ENCODE measurements at places on chromosomes 7 and 10.
A peak's percentile ranks its signal among the peaks of the same experiment; 100 is the strongest.

- peak; percentile 12 for DNase-seq
Measured at GRCh38 chr7:142629588-142630260, 119.5 kb upstream of the PRSS1 start.

- DNase-seq = peak; percentile 75
Measured at GRCh38 chr10:124745673-124746072, 1.5 kb upstream of the FAM53B start.

DNA sequence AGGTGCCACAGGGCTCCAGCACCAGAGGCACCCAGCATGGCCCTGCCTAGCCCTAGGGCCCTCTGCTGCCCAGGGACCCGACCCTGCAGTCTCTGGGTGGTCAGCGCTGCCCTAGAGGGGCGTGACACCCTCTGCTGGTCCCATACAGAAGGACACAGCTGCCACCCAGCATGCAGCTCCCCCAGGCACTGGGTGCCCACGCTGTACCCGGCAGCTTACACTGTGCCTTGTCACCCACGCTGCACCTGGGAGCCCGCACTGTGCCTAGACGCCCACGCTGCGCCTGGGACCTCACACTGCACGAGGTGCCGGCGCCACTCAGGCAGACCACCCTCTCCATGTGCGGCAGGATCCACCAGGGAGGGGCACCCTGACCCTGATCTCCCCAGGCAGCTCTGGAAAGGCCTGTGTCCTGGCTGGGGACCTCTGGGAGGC lies 55.2 kb downstream of the PWWP2B start:
- no peak for DNase-seq

GRCh38 chr7:21616796-21617436 lies 74.1 kb downstream of the DNAH11 start:
- no peak for DNase-seq

DNA sequence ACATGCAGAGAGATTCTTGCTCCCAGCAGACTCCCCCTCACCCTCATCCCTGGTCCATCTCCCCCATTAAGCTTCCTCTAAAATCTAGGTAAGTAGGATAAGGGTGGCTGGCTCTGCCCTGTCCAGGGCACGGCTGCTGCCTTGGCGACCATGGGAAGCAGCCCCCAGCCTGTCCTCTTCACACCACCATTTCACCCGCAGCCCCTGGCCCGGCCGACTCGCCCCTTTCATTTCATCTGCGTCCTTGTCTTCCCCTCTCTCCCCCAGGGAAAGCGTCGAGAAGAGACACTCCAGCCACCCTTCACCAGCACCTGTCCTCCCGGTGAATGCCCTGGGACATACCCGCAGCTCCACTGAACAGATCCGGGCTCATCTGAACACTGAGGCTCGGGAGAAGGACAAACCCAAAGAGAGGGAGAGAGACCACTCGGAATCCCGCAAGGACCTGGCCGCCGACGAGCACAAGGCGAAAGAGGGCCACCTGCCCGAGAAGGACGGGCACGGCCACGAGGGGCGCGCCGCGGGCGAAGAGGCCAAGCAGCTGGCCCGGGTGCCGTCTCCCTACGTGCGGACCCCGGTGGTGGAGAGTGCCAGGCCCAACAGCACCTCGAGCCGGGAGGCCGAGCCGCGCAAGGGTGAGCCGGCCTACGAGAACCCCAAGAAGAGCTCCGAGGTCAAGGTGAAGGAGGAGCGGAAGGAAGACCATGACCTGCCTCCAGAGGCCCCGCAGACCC lies 342.3 kb upstream of the GALNT17 start:
- no peak for DNase-seq

GRCh38 chr10:98453729-98454128 lies 7.0 kb upstream of the HPS1 start:
- no peak for DNase-seq

GRCh38 chr10:102235598-102235920 lies 5.8 kb downstream of the PITX3 start:
- no peak for DNase-seq

DNA sequence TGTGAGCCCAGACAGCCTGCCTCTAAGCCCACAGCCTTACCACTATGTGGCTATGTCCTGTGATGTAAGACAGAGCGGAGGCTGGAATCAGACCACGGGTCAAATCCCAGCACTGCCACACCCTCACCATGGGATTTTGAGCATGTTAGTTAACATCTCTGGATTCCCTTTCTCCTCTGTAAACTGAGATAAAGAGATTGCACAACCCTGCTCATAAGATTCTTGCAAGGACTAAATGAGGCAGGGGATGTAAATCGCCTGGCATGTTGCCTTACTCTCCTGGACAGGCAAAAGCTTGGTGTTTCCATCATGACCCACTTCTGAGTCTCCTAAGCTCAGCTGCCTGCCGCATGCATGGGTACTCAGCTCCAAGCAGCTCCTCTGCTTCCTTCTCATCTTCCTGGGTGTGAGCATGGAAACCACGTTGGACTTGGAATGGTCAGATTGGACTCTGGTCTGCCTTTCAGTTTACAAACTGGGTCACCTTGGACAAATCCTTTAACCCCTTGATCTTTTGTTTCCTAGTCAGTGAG lies 41.3 kb upstream of the MTURN start:
- no peak for DNase-seq

DNA sequence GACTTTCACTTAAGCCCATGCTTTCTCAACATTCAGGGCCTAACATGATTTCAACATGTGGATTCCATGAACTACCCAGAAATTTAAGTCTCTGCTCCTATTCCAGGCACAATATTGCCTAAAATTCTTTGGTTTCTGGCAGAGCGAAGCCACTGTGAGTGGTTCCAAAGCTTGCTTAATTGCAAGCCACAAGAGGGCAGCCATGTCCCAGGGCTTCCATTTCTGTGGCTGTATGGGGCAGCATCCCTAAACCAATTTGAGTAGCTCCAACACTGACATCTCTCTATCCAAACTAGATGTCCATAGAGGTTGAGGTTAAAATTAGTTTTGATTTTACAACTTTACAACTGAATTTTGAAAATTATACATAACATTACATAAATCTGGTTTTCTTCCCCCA lies 56.3 kb upstream of the MDFIC start:
- DNase-seq = peak; percentile 48

GRCh38 chr7:133293384-133294160 lies 40.7 kb downstream of the EXOC4 start:
- no peak for DNase-seq

- no peak for DNase-seq
Measured at GRCh38 chr7:118111347-118111746, 72.6 kb upstream of the LSM8 start.

- DNase-seq = no peak
Measured at GRCh38 chr7:80468931-80469714, 42.7 kb downstream of the GNAT3 start.

- no peak for DNase-seq
Measured at GRCh38 chr7:91039033-91039432, 225.2 kb upstream of the FZD1 start.

- DNase-seq = no peak
Measured at GRCh38 chr7:100565133-100565571, 8.5 kb downstream of the SAP25 start.

DNA sequence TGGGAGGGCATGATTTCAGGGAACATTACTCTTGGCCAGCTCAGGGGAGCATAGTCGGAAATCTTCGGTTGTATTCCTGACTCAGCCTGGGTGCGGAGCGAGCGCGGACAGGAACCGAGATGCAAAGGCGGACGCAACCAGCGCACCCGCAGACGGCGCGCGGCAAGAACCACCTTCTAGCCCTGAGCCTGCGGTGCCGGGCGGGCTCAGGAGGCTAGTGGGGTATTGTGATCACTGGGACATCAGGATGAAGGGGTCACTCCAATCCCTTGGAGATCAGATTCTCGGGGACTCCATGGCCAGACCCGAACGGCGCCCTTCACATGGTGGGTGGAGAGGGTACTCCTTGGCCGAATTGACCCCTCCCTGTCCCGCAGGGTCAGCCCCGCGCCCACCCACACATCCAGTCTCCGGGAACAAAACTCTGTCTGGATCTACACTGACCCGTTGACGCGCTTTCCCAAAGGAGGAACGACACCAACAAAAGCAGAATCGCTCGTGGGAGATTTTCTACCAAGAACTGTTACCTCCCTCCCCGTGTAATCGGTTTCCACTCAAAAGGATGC lies 730.5 kb downstream of the ZWINT start:
- no peak for DNase-seq

GRCh38 chr7:25361863-25362262 lies 133.6 kb upstream of the NPVF start:
- DNase-seq = no peak

DNA sequence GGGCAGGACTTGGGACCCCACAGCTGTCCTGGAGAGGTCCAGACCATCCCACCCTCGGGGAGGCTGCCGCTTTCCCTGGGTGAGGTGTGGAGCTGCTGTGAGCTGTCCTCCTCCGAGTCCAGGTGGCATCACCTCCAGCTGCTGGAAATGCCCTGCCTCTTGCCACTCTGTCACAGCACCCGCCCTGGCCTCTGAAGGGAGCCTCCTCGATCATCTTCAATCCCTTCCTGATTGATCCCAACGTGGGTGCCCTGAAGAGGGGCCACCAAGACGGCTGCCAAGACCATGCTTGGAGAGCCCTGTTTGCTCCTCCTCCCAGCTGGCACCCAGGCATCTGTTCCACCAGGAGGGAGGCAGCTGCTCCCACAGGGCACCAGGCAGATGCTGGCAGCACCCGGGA lies 4.6 kb downstream of the C10orf105 start:
- DNase-seq = no peak
